ENCODE measurements at places on chromosomes 2 and 18.
A peak's percentile ranks its signal among the peaks of the same experiment; 100 is the strongest.

GRCh38 chr2:191749181-191749540, 71.2 kb downstream of the NABP1 start:
- DNase-seq, result no peak

DNA sequence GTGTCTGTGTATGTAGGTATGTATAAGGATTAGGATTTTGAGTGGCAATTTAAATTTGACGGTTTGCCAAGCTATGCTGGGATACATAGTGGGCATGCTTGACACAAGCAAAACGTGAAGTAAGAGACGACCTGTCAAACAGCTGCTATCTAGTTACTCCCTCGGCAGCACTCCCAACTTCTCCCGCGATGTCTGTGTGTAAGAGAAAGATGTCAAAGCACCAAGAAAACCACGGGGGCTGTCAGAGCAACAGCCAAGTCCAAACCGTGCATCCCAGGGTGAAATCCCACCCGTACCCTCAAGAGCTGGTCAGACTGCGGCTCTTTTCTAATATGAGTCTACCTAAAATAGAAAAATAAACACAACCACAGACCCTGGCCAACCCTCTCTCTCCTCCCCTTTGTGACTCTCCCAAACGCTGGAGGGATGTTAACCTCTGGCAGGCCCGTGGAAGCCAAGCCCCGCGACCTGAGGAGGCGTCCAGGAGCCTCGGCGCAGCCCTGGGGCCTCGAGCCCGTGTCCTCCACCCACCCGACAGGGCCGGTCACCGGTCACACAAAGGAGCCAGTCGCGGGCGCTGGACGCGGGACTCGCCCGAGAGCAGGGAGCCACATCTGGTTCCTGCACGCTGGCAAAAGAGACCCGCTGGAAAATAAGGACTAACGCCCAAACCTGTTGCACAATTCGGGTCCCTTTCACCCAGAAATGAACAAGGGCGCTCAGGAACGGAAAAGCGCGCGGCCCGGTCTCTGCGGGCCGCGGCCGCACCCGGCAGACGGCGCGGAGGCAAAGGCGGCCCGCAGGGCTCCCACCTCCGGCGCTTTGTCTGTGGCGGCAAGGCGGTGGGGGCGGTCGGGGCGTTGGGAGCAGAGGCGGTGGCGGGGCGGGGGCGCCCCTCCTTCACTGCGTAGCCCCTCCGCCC, 925 bp downstream of the SESTD1 start:
- DNase-seq, result peak; percentile 11

DNA sequence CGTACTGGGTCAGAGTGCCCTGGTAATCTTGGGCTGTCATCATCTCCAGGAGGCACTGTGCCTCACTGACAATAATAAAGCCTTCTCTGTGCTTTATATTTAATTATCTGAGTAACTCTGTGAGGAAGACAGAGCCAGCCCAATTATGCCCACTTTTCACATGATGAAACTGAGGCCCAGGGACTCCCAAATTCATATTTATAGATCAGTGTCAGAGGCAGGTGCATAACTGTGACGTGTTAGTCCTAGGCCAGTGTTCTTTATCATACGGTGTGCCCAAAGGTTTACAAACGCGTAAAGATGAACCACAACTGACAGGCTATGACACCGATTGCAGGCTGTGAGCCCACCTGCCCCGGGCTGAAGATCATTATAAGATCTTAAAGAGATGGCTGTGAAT, 65.4 kb downstream of the XDH start:
- DNase-seq, result no peak

DNA sequence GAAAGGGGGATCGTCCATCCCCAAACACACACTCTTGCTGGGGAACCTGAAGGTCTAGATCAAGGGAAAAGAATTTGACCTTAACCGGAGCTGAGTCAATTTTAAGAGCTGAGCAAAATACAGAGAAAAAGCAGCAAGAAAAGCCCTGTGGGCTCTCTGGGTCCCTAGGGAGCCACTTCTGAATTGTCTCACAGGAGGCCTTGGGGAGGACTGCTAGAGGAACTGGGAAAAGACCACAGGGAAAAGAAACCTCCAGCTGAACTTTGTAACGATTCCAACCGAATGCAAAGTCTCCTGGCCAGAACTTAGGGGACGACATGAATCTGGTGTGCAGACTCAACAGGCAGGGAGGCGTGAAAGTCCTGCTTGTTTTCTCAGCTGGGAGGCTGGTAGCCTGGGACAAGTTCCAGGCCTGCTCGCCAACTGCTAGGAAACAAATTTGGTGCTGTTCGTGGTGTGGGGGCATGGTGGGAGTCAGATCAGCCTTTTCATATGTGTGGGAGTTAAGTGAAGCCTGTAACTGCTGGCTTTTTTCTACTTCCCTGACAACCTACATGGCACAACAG, 644.6 kb upstream of the CNTNAP5 start:
- DNase-seq, result no peak

- no peak for DNase-seq
These were observed 6.9 kb downstream of the OSR1 start for GRCh38 chr2:19351499-19351898.

DNA sequence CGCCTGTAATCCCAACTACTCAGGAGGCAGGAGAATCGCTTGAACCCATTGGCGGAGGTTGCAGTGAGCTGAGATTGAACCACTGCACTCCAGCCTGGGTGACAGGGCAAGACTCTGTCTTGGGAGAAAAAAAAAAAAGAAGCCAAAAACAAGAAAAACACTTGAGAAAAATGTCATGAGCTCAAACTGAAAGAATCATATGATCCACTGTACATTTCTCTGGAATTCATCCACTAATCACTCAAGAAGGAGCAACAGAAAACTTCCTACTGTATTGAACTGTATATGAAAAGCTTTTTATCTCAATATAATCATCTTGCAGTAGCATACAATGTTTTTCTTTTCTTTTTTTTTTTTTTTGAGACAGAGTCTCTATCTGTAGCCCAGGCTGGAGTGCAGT, 40.4 kb downstream of the EPG5 start:
- DNase-seq, result no peak

GRCh38 chr2:236531996-236532395, 37.6 kb upstream of the ACKR3 start:
- DNase-seq, result no peak

- DNase-seq, result no peak
These were observed 211.8 kb upstream of the DSEL start for GRCh38 chr18:67728364-67728763.

DNA sequence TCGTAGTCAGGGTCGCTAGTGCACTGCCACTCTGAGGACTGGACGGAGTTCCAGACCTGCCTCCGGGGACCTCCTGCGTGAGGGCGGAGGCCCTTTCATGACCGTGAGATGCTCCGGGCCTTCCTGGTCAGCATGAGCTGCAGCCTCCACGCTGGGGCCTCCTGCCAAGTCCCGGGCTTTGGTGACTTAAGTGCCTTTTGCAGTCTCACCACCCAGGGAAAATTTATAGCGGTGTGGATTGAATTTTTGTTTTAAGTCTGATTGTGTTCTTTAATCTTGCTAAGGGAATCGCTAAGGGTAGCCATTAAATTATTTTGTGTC, 33.6 kb downstream of the CHRNA1 start:
- no peak for DNase-seq

DNA sequence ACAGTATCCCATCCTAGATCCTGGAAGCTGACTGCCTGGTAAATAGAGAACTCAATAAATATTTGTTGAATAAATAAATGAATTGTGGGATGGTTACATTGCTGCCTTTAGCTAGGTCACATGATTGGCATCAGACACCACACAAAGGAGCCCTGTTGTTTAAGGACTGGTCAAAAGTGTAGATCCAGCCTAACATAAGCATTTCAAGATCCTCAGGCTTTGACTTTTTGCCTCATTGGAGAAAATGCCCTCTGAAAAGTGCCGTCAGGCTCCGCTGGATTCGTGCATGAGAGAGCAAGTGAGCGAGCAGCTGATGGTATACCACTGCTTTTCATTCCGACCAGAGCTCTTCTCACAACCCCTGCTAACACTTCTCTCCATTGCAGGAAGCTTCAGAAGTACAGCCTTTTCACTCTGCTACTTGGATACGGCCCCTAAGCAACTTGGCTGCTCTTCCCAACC, 1.3 kb upstream of the ZNF24 start:
- DNase-seq, result no peak

DNA sequence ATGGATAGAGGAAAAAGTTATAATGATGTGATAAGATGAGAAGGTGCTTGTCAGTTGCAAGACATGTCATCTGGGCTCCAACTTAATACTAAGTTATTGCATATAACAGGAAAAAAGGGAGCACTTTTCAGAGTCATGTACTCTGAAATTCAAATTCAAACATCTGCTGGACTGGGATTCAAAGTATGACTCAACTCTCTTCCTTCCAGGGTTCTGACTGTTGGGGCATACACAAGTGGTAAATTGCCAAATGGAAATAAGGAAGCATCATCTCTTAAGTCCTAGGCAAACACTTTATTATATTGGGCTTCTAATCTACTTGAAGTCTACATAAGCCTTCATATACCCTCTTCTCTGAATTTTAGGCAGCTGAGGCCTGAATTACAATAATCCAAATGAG, 44.9 kb downstream of the ZBTB14 start:
- no peak for DNase-seq

- no peak for DNase-seq
These were observed 34.6 kb upstream of the IMPA2 start for GRCh38 chr18:11946756-11947155.

- no peak for DNase-seq
These were observed 1.7 kb downstream of the CYP1B1 start for GRCh38 chr2:38074058-38074763.

DNA sequence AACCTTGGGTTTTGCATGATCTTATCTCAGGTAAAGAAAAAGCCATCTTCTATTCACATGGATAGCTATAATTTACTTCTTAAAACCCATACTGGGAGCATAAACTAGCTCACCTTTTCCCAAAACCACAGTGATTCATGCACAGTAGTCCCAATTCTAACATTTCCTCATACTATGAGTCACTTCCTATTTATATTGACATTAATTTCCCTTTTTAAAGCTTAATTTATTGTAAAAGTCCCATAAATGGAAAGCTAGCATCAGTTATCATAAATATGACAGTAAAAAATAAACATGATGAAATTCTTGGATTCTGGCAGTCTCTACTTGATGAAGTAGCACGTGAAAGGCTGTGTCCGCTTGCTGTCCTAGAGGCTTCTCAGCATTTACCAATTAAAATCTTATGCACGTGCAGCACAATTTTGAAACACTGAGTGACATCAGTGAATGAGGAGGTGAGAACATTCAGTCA, 180.1 kb downstream of the CDH2 start:
- no peak for DNase-seq

DNA sequence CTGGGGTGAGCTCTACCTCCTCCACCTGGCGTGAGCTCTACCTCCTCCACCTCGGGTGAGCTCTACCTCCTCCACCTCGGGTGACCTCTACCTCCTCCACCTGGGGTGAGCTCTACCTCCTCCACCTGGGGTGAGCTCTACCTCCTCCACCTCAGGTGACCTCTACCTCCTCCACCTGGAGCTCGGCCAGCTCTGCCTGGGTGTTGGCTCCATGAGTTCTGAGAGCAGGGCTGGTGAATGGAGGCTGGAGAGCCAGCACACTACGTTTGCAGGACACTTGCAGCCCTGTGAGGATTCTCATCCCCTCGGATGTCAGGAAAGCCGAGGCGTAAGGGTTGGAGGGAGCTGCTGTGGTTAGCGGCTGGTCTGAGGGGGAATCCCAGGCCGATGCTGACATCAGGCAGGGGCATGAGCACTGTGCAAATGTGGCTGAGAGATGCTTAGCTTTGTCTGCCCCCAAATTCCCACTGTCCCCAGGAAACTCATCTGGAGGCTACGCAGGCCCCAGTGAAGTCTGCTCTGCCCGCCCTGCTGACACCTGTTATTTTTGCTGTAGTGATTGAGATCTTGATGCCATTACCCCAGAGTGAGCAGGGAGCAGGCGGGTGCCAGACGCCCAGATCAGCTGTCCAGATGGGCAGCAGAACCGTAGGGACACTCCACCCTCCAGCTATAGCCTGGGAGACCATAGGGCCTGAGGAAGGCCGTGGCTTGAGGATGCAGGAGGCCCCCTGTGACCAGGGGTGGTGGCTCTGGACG, 3.3 kb downstream of the CROCC2 start:
- no peak for DNase-seq

DNA sequence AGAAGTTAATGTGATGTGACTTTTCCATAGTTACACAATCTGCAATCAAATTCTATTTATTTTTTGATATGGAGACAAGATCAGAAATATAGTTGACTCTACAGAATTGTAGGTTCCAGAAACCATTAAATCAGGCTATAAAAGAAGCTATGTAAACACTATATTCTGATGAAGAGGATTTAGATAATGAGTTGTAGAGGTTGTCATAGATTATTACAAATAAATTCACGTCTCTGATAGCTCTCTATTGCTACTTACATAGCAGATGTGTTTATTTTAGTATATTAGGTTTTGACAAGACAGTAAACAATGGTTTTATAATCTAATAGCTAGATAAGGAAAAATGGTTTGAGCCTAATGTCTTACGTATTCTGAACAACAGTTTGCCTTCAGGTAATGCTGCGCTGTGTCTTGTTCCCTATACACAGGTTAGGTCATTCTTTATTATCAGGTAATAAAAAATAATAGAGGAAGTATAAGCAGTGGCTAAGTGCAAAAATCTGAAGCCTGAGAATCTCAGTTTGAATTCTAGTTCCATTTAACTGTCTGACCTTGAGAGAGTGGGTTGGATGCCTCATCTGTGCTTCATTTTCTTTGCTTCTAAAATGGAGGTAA, 93.4 kb downstream of the PPP1R1C start:
- DNase-seq, result no peak

GRCh38 chr2:63023444-63023843, 27.2 kb upstream of the OTX1 start:
- DNase-seq, result no peak

DNA sequence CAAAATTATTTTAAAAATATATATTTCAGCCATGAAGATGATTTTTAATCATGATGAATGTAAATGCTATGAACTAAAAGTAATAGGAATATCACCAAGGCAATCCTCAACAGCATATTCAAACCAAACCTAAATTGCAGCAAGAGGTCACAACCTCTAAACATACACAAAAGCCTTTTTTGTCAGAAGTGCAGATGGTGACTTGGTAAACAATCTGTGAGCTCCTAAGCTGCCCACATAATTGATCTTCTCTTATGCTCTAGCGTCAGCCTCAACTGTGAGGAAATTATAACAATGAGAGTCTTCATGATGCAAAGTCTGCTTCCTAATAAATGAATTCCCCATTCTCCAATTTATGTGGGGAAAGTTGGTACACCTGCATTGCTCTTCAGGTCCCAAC, 113.2 kb downstream of the TSN start:
- DNase-seq, result no peak

GRCh38 chr18:8602040-8602439, 7.2 kb upstream of the RAB12 start:
- DNase-seq, result no peak
